ENCODE measurements at places on chromosomes 6 and 20.

- DNase-seq: no peak
Measured at GRCh38 chr6:169921217-169921616, 169.8 kb downstream of the ERMARD start.

DNA sequence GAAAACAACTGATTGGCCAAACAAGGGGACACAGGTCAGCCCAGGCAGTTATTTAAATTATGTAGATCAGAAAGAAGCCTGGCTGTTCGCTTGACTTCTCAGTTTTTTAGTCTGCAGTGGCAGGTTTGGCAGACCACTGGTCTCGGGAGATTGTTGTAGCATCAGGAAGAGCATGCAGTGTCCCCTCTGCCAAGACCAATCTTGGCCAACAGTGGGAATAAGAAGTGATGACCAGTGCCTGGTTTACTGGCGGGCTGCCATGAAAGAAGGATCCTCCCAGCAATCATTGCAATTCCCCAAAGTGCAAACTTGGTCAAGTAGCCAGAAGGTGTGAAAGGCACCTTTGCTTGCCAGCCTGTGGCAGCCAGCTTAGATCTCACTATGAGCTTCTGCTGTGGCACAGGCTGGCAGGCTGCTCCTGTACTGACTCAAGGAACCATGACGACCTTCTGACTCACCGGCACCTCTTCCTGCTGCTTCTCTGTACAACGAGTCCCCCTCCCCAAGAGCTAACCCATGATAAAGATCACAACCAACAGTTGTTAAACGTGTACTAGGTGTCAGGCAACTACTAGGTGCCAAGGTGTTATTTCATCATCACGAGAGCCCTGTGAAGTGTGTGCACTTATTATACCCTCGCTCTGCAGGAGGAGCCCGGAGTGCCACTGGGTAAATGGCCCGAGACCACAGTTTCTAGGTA is 76.8 kb upstream of the DUSP22 start:
- DNase-seq: peak; percentile 24

- DNase-seq: no peak
Measured at GRCh38 chr6:143761074-143761473, 82.1 kb upstream of the LTV1 start.

DNA sequence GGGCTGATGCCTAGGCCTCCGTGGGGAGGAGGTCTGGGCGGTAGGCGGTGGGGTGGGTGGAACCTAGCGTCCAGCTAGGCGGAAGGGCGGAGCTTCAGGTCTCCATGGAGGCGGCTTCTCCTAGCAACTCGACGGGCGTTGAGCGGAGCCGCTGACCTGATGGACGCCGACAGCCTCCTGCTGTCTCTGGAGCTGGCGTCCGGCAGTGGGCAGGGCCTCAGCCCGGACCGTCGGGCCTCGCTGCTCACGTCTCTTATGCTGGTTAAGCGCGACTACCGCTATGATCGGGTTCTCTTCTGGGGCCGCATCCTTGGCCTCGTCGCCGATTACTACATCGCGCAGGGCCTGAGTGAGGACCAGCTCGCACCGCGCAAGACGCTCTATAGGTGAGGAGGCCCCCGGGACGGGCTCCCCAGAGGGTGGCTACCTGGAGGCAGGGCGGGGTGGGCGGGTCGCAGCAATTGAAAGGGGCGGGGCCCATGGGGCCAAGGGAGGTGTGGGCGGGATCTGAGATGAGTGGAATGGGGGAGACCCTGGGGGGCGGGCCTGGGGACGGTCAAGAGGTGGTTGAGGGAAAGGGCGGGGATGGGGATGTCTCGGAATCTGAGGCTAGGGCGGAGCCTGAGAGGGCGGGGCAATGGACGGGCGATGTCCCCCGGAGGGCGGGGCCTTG is at the start of gene RSPH9:
RSPH9 (plus strand) TSS at position 97 of the 673 bp plus-strand sequence; CDS start at position 160, 63 bp downstream.
- peak; percentile 73 for DNase-seq

GRCh38 chr20:23119456-23120216 is 33.5 kb upstream of the CD93 start:
- no peak for DNase-seq

GRCh38 chr20:47173596-47174216 is 182.8 kb downstream of the ZMYND8 start:
- DNase-seq: no peak

GRCh38 chr20:60691966-60692615 is 560.0 kb upstream of the CDH4 start:
- DNase-seq: no peak

Measured in NCI-H1105 treated with DMSO at 0.1 percent for 48 hours (cell line).